ENCODE measurements at places on chromosomes 1 and 21.

- DNase-seq: no peak
Observed at GRCh38 chr1:112247036-112247597, 148.9 kb upstream of the CTTNBP2NL start.

DNA sequence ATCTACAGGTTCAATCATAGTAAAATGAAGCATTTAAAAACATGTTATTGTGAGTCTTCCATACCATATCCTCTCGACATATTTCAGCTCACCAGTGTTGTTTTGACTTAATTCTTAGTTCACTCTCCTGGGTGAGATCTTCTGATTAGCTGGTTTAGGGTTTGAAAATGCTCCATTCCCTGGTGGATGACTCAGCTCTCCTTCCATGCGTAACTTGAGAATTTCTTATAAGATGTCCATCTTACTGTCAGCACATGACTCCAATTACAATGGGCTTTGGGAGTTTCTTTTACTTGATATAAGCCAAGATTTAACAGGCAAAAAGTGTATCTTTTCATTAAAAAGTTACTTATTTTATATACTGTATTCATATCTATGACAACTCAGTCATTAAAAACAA is 476.5 kb downstream of the BRINP3 start:
- DNase-seq: no peak

GRCh38 chr1:21297975-21298374 is 7.7 kb upstream of the ECE1 start:
- DNase-seq: no peak

GRCh38 chr1:58773406-58773840 is 10.4 kb downstream of the JUN start:
- no peak for DNase-seq

- DNase-seq: no peak
Observed at GRCh38 chr1:192475970-192476369, 99.6 kb upstream of the RGS1 start.

DNA sequence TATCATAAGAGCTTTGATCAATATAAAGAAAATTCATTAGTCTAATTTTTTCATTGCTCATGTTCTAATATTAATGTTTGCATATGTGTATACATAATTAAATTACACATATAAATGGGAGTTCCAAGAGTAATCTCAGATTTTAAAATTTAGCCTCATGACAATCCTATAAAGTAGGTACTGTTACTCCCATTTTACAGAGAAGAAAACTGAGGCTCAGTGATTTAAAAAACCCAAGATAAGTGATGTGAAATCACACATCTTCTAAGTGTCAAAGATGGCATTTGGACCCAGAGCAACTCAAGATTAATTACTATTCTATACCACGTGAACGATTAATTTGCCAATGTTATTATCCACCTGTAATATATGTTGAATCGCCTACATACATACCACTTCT is 122.3 kb downstream of the TM2D1 start:
- DNase-seq: no peak

- DNase-seq: no peak
Observed at GRCh38 chr1:182575540-182576149, 13.4 kb downstream of the RNASEL start.

DNA sequence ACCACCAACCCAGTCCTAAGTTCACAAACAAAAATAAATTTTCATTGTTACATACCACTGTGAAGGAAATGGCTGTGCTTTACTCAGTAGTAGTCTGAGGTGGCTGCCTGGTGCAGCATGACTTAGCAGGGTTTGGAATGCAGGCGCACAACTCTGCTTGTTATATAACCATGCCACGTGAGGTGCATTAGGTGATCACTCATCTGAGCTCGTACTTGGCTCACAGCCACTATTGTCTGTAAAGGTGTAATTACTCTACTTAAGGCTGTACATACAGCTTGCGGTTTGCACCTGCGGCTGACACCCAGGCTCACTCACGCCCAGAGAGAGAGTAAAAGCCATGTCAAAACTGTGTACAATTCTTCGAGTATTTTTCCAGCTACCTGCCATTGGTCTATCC is 599.4 kb downstream of the LTN1 start:
- DNase-seq: no peak

DNA sequence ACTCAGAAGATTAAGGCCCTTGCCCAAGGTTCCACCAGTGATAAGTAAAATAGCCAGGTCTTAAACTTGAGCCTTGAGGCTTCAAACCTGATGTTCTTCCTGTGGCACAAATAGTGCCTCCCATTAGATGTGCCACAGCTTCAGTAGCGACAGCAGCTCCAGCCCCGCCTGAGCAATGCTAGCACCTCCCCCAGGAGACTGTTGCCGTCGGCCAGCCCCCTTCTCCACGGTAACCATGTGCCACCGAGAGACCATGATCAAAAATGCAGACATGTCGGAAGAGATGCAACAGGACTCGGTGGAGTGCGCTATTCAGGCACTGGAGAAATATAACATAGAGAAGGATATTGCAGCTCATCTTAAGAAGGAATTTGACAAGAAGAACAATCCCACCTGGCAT is 32.2 kb downstream of the KLHDC7A start:
- DNase-seq: no peak

DNA sequence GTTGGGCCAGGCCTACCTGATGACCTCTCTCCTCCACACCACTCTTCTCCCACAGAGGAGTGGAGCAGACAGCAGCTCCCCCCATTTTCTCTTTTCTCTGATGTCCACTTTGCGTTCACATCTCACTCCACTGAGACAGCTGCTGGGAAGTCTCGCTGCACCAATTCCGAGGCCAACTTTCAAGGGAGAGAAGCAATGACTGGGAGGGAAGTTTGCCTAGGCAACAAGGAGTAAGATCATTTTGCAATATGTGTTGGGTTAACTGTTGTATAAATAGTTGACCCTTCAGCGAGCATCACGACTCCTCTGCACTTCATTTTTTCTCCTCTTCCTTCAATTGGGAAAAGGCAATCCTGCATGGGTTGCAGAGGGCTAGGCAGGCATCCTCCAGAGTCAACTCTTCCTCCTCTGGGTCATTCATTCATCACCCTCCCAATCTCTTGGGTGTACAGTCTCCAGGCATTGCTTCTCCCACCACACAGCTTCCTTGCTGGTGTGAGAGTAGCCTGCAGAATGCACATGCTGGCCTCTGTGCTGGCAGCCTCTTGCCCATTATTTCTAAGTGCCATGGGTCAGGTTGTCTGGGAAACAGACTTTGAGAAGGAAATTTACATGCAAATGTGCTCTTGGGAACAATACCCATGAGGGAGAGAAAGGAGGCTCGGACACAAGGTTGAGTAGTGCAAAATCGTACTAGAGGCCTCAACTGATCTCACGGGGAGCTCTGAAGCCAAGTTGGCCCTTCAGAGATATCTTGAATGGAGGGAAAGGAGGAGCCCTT is 75.8 kb upstream of the BCAR3 start:
- DNase-seq: no peak

GRCh38 chr1:83790446-83790845 is 208.5 kb downstream of the TTLL7 start:
- no peak for DNase-seq

GRCh38 chr1:40926441-40926840 is 53.1 kb upstream of the CTPS1 start:
- no peak for DNase-seq

DNA sequence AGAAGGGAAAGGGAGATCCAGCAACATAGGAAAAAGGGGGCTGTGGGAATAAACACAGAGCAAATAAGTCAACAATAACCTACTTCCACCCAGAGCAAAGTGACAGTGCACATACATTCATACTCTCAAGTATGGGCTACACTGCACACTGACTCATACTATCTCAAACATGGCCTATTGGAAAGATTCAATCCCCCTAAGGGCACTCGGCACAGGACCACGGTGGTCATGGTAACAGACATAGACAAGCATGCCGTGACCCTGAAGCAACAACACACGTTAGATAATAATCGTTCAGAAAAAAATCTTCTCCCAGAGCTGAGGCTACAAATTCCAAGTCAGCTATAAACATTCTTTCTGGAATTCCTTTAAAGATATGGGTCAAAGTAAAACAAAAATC is 16.8 kb upstream of the JAK1 start:
- DNase-seq: no peak

DNA sequence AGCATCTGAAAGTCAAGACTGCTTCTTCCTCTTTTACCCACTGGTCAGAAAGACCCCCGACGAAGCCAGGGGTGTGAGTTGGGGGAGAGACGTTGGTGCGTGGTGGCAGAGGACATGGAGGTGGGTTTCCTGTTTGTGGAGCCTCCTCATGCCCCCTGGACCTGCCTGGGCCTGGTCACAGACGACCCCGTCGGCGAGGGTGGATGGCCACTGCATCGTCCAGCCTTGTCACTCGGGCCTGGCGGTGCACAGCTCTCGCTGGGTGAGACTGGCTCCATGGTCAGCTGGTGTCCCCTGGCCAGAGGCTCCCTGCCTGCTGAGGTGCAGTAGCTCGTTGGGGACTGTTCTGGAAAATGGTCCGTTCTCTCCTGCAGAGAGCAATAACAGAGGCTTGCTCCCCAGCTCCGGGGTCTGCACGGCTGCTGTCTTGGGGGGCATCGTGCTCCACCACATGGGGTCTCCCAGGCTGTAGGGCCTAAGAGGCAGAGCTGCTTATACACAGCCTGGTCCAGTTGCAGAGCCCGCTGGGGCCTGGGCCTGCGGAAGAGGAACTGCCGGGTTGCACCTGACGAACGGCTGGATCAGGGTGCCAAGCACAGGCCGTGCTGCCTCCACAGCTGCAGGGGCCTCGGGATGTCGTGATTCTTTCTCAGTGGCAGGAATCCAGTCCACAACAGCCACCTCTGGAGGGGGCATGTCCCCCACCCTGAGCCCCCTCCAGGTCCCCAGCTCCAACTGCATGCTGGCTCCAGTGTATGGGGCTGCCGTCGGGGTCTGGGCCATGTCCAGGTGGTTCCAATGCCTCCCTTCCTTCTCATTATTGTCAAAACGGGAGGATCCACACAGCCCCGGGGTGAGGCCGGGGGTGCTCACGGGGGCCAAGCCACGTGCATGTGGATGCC is 18.0 kb upstream of the ACTRT2 start:
- no peak for DNase-seq

- DNase-seq: no peak
Observed at GRCh38 chr21:44423312-44423821, 31.9 kb upstream of the LRRC3 start.

DNA sequence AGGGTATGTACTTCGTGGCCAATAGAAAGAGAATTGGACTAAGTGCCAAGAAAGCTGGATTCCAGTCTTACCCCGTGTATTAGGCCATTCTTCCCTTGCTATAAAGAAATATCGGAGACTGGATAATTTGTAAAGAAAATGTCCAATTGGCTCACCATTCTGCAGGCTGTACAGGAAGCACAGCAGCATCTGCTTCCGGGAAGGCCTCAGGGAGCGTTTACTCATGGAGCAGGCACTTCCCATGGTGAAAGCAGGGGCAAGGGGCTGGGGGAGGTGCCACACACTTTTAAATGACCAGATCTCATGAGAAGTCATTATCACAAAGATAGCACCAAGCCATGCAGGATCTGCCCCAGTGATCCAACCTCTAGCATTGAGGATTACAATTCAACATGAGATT is 7.8 kb upstream of the AMIGO1 start:
- no peak for DNase-seq
